ENCODE measurements at places on chromosomes 4 and X.

- no peak for DNase-seq
These were observed 14.5 kb downstream of the DOCK11 start for GRCh38 chrX:118510111-118510510.

- DNase-seq = no peak
These were observed 45.5 kb upstream of the PROM1 start for GRCh38 chr4:16129336-16129735.

DNA sequence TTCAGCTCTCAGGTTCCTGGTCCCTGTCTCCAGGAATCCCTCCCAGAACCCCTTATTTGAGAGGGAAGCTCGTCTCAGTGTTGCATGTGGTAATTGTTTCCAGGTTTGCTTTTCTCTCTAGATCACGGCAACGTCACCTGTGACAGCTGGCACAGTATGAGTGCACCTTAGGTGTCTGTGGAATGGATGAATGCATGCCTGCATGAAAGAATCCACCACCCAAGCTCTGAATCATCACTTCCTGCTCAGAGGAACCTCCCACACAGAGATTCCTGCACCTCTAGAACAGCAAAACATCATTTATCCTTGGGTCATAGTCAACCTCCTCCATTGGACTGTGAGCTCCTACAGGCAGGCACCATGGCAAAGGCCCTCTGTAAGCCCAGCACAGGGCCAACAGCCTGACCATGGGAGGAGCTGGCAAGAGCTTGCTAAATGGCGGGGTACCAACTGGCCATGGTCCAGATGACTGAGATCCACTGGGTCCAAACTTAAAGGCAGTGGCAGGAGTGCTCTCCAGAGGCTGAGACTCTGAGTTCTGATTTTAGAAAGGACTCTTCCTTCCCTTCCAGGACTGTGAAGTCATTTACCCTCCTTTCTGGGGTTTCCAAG lies 116.2 kb downstream of the SLC2A9 start:
- no peak for DNase-seq

- no peak for DNase-seq
These were observed 160.3 kb upstream of the RASGEF1B start for GRCh38 chr4:81631958-81632441.

DNA sequence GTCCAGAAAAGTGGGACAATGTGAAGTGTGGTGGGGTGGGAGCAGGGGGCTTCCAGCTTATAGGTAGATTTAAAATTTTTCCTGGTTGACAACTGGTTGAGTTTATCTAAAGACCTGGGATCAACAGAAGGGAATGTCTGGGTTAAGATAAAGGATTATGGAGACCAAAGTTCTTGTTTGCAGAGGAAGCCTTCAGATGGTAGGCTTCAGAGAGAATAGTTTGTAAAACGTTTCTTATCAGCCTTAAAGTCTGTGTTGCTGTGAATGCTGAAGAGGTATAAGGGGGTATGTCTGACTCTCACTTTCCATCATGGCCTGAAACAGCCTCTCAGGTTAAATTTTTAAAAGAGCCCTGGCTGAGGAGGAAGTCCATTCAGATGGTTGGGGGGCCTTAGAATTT lies 20.5 kb downstream of the MGST2 start:
- no peak for DNase-seq

GRCh38 chr4:36037127-36037526 lies 207.2 kb downstream of the ARAP2 start:
- DNase-seq = no peak

DNA sequence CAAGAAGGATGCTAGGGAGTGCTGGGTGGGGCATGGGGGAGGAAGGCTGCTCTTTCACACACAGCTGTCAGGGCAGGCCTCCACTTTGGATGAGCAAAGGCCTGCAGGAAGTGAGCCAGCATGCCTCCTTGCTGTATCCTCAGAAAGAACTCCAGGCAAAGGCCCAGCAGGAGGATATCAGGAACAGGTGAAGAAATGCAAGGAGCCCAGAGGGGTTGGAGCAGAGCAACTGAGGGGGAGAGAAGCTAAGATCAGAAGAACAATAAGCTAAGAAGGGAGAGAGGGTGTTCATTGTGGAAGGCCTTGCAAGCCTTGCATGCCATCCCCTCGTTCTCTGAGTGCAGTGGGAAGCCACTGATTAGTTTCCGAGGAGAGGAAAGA lies 115.1 kb downstream of the CAMK2D start:
- DNase-seq = no peak

GRCh38 chr4:31674313-31674947 lies 954.3 kb downstream of the PCDH7 start:
- no peak for DNase-seq

DNA sequence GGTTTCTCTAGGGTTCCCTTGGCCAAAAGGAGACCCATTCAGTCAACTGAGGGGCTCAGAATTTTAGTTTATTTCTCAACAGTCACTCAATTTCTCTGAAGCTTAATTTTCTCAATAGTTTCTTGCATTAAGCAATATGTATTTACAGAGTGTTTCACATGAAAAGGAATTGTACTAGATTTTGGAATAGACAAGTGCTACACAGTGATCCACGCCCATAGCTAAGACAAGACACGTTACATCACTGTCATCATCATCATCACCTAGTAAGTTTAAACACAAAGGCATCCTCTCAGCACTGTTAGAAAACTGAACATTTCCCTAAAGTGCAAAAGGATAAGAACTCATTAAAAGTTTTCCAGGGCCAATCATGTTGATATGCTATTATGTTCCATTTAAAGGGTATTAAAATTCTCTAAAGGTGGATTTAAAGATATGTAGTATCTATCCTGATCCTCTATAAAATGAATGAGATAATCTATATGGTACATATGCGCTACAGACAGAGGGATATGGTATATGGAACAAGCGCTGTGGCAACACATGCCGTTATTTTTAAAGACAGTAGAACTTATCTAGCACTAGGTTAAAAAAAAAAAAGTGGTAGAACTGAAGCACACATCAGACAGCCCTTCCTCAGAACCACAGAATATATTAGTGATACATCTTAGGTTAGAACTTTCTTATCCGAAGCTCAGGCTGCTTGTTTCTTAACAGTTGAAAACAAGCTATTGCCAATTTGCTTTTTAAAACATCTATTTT lies 12.1 kb downstream of the PPA2 start:
- DNase-seq = no peak

- DNase-seq = no peak
These were observed 66.8 kb downstream of the GAB1 start for GRCh38 chr4:143403553-143403820.

DNA sequence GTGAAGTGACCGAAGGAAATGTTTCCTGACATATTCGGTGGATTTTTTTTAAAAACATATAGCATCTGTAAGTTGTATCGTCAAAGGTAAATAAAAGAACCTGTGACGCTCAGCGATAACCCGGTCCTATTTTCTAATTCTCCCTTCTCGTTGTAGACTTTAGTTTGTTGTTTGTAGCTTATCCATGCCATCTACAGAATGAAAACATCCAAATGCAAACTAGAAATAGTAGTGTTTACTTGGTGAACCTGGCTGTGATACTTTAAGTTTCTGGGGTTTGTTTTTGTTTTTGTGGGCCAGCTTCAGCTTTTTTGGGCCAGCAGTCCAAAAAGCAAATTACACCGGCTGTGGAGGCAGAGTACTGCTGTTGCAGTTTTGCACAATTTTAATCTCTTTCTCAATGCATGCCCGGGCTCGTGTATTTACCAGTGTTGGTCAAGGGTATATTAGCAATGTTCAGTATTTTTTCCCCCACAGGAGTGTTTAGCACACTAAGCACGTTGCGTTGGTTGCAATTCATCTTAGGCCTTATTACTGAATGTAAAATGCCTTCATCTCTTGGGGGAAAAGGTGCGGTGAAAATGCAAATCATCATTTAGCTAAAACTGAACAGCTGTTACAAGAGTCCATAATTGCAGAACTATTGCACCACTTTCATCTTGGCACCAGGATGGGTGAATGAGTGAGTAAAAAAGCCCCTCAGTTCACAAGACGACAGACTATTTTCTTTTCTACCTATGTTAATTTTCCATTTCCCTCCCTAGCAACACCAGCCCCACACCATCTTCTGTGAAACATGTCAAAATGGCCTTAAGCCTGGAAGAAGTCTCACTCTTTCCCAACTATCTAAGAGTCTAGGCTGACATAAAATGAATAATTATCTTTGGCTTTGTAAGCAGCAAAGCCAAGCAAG lies 1.7 kb upstream of the CNOT6L start:
- DNase-seq = no peak

GRCh38 chr4:145319751-145320150 lies 139.4 kb upstream of the OTUD4 start:
- no peak for DNase-seq

DNA sequence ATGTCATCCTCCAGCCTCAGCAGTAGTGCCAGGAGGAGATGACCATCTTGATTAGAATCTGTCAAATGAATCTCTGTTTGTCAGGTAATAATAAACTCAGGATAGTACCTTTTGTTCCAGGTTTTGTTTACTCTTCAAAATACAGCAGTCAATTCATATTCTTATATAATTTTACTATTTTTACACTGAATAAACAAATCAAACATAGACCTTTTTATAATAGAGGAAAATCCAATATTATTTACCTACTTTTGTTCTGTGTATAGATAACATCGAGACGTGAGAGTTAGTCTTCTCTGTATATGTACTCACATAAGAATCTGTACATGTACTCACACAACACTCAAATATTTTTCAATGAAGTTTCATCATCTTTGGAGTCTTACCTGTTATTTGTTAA lies 365.4 kb upstream of the EPHA5 start:
- no peak for DNase-seq

DNA sequence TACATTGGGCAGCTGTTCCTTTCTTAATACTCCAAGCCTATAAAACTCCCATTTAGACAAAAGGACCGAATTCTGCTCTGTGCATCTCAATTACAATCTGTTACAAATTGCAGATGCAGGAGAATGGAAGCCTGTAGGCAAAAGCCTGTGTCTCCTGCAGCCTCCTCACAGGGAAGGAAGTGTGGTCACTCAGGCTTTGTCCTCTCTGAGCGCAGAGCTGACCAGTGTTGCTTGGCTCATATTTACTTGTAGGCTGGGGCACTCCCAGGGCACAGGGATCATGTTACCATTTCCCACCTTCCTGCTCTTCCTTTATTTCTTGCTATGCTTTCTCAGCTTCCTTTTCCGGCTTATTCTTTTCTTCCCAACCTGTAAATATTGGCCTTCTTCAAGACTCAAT lies 15.7 kb downstream of the SUPT20HL2 start:
- DNase-seq = no peak

DNA sequence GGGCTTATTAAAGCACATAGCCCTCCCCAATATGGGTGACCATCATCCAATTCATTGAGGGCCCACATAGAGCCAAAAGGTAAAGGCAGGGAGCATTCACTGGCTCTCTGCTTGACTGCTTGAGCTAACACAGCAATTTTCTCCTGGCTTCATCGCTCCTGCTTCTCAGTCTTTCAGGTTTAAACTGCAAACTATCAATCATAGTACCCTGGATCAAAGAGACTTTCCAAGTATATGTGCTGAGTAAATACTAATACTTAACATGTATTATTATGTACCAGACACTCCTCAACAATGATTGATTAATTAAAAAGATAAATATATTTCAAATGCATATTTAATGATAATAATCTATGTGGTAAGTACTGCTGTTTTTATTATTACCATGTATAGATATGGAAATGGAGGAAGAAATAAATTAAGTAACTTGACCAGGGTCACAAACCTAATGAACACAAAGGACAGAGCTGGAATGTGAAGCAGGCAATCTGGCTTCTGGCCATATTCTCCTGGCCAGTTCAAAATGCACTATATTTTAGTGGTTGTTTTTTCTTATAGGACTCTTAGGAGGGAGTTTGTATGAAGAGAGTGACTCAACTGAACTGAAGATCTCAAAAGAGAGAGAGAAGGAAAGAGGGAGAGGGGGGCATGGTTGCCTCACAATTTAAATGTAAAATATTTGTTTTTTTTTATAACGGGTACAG lies 1197.3 kb downstream of the TECRL start:
- DNase-seq = no peak

GRCh38 chrX:15914486-15914885 lies 59.9 kb upstream of the AP1S2 start:
- DNase-seq = no peak

DNA sequence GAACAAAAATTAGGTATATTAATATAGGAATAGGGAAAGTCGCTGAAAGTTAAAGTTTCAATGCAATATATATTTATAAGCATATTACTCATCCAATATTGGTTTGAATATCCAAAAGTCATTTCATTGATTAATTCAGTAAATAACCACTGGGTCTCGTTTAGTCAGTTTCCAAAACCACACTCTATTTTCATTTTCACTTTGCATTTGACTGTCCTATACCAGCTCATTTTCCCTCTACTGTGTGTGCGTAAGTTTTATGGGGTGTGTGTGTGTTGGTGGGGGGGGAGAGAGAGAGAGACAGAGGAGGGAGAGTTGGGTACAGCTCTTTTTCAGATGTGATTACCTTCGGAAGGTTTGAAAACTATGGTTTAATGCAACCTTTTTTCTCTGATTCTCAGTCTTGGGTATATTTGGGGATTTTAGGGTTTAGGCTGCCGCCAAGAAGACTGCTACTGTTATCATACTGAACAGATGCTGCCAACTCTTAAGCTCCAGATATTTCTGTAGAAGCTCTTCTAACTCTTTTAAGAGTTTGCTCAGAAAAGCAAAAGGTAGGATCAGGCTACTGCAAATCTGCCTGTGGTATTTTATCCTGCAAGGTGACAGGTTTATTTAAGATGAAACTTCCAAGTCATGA lies 1427.4 kb downstream of the PCDH7 start:
- DNase-seq = no peak

DNA sequence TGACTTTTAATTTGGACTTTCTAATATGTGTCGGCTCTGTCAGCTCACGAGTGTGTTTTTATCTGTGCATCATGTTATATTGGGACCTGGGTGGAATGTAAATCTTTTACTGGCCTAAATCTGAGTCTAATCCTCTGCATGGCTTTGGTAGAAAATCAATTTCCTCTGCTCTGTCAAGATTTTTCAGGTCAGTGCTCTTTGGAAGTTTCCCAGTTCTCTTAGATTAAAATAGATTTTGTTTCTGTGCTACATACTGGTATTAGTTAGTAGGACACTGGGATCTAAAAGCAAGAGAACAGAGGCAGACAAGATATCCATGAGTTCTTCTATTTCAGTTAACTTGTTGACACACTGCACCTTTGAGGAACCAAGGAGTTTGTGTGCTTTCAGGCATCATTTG lies 39.7 kb downstream of the REPS2 start:
- no peak for DNase-seq

GRCh38 chrX:40298069-40298468 lies 200.3 kb upstream of the BCOR start:
- DNase-seq = no peak

Measured in cortex of kidney (tissue), 1 donor.